NT2/D1 (cell line): ENCODE measurements at places on chromosomes 1 and 21.
A peak's percentile ranks its signal among the peaks of the same experiment; 100 is the strongest.

GRCh38 chr1:150560576-150561253 lies 11.5 kb downstream of the ADAMTSL4 start:
- peak; percentile 94 for DNase-seq

DNA sequence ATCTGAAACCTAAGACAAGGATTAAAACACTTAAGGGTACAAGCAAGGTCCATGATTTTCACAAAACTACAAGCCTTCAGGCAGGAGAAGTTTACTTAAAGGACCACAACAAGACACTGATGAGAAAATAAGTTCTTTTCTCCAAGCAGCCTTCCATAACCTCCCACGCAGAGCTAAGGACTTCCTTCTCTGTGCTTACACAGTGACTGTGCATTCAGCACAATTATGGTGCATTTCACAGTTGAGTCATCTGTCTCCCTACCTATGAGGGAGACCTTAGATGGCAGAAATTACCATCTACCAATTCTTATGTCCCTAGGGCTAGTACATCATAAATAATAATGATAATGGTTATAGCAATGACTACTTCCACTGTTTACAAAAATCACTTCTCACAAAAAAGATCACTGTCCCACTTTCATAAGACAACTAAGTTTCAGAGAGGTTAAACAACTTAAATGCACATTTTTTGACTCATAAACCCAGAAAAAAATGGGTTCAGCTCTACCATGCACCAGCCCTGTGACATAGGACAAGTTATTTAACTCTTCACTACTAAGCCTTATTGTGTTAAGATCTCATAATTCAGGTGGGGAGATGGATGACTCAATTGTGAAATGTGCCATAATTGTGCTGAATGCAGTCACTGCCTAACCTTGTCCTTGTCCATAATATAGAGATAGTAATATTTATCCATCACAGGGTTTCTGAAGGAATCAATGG lies 45.3 kb downstream of the TARBP1 start:
- no peak for DNase-seq

GRCh38 chr1:158327481-158327880 lies 3.9 kb downstream of the CD1B start:
- no peak for DNase-seq

DNA sequence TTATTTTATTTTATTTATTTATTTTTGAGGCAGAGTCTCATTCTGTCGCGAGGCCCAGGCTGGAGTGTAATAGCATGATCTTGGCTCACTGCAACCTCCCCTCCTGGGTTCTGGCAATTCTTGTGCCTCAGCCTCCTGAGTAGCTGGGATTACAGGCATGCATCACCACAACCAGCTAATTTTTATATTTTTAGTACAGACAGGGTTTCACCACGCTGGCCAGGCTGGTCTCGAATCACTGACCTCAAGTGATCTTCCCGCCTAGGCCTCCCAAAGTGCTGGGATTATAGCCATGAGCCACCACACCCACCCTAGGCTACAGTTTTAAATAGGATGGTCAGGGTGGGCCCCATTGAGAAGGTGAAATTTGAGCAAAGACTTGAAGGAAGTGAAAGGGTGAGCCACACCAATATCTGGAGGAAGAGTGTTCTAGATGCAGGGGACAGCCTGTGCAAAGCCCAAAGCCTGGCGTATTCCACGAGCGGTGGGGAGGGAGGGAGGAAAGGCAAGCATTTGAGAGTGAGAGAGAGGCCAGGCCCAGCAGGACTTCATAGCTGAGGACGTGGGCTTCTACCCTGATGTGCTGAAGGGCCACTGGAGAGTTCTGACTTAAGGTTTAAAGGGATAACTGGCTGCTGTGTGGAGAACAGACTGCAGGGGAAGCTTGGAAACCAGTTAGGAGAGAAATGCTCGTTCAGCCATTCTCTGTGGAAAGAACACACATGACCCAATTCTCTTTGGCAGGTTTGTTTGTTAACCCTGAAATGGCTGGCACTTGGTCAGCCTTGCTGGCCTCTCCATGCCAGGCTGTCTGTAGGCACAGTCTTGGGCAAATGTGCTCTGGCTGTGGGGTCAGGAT lies 62.6 kb upstream of the FAM20B start:
- no peak for DNase-seq

- DNase-seq: no peak
These were observed 36.5 kb downstream of the EVA1C start for GRCh38 chr21:32448803-32449594.

DNA sequence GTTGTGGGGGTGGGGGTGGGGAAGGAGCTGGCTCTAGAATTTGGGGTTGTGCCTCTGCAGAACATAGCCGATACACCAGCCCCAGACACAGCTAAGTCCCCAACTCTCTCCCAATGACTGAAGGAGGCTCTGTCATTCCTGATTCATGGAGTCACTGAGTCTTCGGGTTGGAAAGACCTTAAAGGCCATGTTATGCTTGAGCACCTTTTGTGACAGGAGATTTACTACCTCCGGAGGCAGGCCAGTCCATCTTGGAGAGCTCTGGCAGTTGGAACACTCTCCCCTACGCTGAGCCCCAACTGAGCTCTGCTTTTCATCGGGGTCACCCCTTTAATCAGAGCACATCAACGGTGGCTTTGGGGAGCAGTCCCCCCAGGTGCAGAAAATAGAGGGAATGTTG lies 284.4 kb upstream of the GJB5 start:
- no peak for DNase-seq

GRCh38 chr21:37087188-37087587 lies 14.1 kb downstream of the TTC3 start:
- no peak for DNase-seq

GRCh38 chr21:41068967-41069642 lies 98.9 kb upstream of the BACE2 start:
- peak; percentile 94 for DNase-seq

DNA sequence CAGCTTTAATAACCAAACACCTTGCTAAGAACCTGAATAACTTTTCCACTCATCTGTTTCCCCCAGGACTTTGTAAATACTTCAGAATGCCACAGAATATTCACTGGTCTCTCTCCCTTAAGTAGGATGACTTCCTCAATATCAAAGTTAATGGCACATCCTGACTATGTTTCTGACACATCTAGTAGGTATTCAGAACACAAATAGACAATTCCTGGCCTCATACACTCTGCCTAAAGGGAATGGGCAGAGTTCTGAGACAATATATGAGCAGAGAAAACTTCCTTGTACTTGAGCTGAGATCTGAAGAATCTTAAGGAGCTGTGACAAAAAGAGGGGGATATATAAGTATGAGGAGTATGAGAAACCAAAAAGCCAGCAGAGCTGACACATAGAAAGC lies 34.8 kb downstream of the ANKRD13C start:
- DNase-seq: no peak

DNA sequence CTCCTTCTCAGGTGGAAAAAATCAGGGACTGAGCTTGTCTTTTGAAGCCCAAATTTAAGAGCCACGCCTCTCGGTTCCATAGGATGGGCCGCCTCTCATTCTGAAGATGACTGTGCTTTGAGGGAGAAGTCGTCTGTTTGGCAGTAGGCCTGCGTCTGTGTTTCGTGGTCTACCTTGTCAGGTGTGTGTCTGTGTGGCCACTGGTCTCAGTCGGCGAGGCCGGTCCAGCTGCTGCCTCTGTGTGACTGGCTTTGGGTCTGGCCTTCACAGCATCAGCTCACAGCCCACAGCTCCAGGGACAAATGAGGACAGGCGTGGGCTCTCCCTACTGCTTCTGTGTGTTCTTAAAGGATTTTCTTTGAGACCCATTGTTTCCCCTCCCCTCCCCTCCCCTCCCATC lies 50.3 kb downstream of the B3GALT5 start:
- no peak for DNase-seq

- DNase-seq: no peak
These were observed 144.6 kb downstream of the SLC30A10 start for GRCh38 chr1:219783605-219784235.

GRCh38 chr1:112188611-112189010 lies 199.1 kb upstream of the KCND3 start:
- DNase-seq: no peak

DNA sequence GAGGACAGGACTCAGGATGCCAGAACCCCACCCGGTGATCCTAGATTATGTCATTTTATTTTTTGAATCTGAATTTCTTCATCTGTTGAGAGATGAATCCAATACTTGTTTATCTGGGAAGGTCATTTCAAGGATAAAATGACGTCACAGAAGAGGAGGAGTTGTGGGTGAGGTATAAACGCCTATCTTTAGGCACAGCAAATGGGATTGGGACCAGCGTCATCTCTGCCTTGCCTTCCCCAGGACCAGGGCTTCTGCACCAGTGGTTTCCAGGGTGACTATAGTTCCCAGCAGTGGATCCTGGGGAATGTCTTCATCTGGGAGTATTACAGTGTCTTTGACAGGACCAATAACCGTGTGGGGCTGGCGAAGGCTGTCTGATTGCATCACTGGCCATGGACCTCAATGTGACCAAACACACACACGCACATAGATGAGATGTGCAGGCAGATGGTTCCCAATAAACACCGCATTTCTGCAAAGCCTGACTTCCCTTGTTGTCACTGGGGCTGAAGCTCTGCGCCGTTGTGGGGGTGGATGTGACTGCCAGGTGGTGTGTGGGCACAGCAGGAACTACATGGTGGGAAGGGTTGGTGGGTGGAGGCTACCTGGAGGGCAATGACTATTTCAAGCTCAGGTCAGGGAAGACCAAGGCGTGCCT lies 28.1 kb downstream of the KCNA10 start:
- no peak for DNase-seq

- DNase-seq: no peak
These were observed 2.0 kb upstream of the RABGAP1L start for GRCh38 chr1:174157157-174157806.

DNA sequence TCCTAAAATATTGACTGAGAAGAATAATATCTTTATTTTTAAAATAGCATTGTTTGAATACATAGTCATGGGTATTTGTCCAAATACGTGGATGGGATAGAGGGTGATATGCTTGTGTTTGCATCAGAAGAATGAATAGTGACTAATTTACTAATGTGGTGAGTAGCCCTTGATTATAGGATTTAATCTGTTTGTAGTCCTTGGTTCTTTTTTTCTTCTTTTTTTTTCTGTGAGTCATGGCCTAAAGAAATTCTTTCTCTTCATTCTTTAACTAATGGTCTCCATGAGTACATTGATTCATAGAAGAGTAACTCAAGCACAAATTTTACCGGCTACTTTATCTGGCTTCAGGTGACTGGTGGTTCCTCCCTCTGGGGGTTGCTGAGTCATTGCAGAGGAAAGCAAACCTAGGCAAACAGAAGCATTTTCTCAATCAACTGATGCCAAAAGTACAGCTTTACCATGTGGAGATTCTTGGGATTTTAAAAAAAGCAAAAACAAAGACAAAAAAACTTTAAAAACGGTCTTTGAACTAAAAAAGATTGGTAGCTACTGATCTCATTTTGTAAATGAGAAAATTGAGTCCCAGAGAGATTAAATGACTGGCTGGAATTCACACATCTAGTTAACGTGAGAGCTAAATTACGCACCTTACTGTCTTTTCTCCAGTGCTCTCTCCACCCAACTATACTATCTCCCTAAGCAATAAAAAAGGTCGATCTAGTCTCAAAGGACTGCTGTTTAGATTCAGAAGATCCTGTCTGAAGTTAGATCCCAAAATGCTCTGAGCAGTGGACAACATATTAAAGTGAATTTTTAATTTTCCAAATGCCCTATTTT lies 40.5 kb downstream of the AK5 start:
- DNase-seq: peak; percentile 11

DNA sequence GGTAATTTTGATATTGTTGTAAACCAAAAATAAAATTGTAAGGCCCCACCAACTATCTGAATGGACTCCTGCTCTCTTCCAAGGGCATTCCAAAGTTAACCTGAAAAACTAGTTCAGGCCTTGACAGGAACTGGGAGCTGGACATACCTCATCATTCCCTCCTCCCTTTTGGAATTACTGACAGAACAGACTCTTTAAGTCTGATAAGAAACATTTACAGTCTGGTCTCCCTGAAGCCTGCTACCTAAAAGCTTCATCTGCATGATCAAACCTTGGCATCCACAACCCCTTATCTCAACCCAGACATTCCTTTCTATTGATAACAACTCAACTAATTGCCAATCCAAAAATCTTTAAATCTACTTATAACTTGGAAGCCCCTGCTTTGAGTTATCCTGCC lies 123.8 kb downstream of the TLR5 start:
- no peak for DNase-seq

DNA sequence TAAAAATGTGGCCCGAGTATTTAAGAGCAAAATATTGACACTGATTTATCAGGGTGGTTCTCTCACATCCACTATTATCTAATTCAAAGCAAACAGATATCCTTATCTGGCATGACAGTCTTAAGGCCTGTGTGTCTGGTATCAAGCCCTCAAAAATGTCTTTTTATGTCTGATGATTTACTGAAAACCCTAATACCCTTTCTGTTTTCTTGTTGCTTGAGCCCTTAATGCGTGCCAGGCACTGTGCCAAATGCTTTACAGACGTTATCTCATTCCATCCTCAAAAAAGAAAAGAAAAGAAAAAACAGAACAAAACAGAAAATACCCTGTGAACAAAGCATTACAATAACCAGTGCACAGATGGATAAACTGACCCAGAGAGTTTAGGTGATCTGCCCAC lies 5.7 kb downstream of the DUSP23 start:
- DNase-seq: no peak

- no peak for DNase-seq
These were observed 59.0 kb upstream of the BCAR3 start for GRCh38 chr1:93740601-93741031.

DNA sequence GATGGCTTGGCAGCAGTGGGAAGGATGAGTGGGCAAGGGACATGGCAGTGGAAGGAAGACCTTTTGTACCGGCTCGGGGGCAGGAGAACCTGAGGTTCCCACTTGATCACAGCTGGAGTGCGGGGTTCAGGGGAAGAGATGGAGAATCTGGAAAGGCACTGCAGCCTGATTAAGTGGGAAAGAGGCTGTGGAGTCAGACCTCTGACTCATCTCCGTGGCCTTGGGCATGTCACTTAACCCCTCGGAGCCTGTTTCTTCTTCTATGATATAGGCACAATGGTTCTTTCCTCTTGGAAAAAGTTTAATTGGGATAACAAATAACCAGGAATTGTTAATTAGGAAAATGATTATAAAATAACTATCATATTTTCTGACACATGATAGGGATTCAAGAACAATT lies 13.1 kb upstream of the TMEM61 start:
- DNase-seq: no peak

GRCh38 chr1:34279971-34280370 lies 103.3 kb downstream of the C1orf94 start:
- no peak for DNase-seq

DNA sequence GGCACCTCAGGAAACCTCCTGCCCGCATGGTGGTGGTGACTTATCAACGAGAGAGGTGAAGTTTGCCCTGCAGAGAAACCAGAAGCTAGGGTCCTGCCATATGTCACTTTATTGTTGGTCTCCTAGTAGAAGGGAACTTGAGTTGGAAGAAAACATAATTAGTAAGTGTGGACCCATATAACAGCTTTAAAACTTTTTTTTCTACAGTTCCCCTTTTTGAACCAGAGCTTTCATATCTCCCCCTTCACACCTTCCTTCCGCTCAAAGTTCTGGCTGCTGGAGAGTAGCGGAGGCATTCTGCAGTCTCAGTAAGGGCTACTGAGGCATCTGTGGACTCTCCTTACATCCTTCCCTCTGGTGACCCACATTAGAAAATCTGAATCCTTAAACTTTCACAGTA lies 48.9 kb downstream of the PHC2 start:
- DNase-seq: no peak

- no peak for DNase-seq
These were observed 9.7 kb downstream of the HSD3B1 start for GRCh38 chr1:119516680-119517079.
